ENCODE measurements at places on chromosomes 5 and 9.

GRCh38 chr5:7745882-7746610 is 104.9 kb downstream of the CFAP90 start:
- peak; percentile 75 for DNase-seq

GRCh38 chr9:78304357-78304756 is 7.4 kb downstream of the PSAT1 start:
- DNase-seq, result no peak

GRCh38 chr5:124755565-124755964 is 9.1 kb upstream of the ZNF608 start:
- DNase-seq, result no peak

- DNase-seq, result peak; percentile 76
Measured at GRCh38 chr9:36855448-36856315, 178.4 kb downstream of the PAX5 start.

DNA sequence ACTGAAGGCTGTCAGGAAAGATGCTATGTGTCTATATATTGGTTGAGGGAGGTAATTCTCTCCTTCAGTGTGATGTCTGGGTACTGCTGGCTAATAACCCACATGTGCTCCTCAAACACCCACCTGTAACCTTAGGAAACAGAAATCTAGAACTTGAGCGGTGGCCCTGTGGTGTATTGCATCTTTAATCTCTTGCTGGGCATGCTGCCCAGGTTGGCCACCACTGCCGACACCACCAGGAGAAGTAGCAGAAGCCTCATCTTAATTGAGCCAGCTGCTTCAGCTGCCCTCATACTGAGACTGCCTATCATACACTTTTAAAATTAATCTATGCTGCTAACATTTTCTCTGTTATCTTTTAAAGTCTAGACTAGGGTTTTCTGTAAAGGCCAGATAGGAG is 103.5 kb upstream of the C5orf63 start:
- peak; percentile 13 for DNase-seq

GRCh38 chr5:57315941-57316340 is 142.1 kb downstream of the GPBP1 start:
- DNase-seq, result no peak

- DNase-seq, result no peak
Measured at GRCh38 chr5:122810405-122810804, 35.0 kb upstream of the SNX24 start.

DNA sequence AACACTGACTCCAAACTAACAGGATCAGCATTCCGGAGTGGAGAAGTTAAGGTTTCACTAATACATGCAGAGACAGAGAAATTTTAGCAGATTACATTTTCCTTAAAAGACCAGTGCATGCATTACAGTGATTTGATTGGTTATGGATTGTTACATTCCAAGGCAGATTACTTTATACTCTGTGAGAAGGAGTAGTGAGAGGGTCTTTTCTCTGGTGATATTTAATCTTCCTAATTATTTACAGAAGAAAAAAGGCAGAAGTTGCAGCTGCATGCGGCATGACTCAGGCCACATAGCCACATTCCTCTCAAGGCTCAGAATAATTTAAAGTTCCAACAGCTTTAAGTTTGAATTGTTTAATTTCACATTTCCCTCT is 53.0 kb upstream of the PDZD2 start:
- no peak for DNase-seq

- DNase-seq, result no peak
Measured at GRCh38 chr5:112384523-112384922, 34.6 kb downstream of the EPB41L4A start.

DNA sequence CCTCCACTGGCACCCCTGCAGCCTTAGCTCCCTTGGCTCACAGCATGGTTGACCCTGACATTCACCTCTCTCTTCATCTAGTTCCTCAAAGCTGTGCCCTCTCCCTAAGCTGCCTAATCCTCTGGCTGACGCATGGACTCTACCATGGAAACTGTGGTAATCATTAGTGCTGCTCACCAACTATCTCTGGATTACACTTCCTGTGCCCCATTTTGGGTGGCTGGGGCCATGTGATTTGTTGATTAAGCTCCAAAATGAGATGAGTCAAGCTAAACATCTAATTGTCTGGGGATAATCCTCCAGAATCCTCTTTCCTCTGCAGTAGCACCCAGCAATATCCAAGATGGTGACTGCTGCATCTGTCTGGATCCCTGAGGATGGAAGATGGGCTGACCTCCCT is 264.4 kb downstream of the SH3GL2 start:
- DNase-seq, result no peak

- no peak for DNase-seq
Measured at GRCh38 chr9:18451406-18451805, 22.5 kb upstream of the ADAMTSL1 start.

DNA sequence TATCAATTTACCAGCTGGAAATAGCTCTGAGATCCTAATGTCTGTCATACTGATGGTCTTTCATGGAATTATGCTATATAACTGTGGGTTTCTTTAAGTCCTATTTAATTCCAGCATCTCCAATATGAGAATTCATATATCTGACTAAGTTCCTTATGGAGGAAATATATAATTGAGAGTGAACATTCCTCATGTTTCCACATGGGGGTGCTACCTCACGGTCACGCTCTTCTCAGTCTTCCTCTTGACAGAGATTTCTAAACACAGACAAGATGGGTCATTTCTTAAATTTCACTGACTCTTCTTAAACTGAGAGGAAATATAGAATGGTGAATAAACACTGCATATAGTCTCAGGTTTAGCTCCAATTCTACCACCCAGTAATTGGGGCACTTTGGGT is 212.1 kb downstream of the SLF1 start:
- peak; percentile 35 for DNase-seq

All from hematopoietic multipotent progenitor cell treated with erythropoietin and hydrocortisone succinate and interleukin-3 and kit ligand, for 4 days (in vitro differentiated cells).